ENCODE measurements at places on chromosomes 1 and 21.

DNA sequence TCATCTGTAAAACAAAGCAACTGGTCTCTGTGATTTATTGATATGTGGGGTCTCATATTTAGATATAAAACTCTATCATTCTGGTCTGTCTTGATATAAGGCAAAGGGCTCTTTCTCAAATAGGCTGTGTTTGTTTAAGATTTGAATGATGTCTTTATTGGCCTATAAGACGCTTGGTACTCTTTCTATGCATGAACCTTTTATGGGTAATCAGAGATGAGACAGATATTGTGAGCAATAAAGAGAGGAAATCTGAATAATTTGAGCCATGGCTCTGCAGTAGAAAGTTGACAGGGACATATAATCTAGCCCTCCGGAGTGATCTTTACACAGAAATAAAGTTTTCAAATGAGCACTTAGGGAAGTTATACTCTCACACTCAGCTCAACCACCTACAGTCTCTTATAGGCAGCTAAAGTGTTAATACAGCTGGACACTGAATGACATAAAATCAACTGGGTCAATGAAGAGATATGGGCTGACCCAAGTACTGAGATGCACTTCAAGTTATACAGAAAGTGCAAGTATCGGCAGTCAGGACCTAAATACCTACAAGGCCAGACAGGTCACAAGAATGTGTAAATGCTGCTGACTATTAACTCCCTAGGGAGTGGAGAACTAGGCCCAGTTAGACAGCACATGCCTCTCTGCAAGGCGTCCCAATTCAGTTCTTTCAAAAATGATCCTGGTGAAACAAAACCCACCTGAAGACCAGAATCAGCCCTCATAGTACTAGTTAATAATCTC is 111.0 kb downstream of the PTPN14 start:
- DNase-seq, result no peak

GRCh38 chr1:178536844-178537371 is 24.0 kb downstream of the TEX35 start:
- DNase-seq, result no peak

- DNase-seq, result no peak
Observed at GRCh38 chr1:5911157-5911556, 81.1 kb downstream of the NPHP4 start.

GRCh38 chr1:89794406-89794805 is 26.4 kb upstream of the LRRC8D start:
- no peak for DNase-seq

- DNase-seq, result peak; percentile 80
Observed at GRCh38 chr1:11037740-11038182, 9.3 kb downstream of the MASP2 start.

DNA sequence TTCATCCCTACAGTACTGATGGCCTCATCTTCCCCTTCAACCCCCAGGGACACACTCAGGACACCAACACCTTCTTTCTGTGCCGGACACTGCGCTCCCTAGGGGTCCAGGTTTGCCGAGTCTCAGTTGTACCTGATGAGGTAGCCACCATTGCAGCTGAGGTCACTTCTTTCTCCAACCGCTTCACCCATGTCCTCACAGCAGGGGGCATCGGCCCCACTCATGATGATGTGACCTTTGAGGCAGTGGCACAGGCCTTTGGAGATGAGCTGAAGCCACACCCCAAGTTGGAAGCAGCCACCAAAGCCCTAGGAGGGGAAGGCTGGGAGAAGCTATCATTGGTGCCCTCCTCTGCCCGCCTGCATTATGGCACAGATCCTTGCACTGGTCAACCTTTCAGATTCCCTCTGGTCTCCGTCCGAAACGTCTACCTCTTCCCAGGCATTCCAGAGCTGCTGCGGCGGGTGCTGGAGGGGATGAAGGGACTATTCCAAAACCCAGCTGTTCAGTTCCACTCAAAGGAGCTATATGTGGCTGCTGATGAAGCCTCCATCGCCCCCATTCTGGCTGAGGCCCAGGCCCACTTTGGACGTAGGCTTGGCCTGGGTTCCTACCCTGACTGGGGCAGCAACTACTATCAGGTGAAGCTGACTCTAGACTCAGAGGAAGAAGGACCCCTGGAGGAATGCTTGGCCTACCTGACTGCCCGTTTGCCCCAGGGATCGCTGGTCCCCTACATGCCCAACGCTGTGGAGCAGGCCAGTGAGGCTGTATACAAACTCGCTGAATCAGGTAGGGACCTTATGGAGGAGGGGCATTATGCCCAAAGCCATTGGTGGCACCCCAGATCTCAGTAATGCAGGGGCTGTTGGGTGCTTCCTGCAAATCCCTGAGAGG is 5.1 kb upstream of the LENEP start:
- no peak for DNase-seq

- no peak for DNase-seq
Observed at GRCh38 chr21:45575993-45576837, 34.0 kb upstream of the SLC19A1 start.

- DNase-seq, result no peak
Observed at GRCh38 chr1:53114581-53115400, 27.6 kb downstream of the SLC1A7 start.

DNA sequence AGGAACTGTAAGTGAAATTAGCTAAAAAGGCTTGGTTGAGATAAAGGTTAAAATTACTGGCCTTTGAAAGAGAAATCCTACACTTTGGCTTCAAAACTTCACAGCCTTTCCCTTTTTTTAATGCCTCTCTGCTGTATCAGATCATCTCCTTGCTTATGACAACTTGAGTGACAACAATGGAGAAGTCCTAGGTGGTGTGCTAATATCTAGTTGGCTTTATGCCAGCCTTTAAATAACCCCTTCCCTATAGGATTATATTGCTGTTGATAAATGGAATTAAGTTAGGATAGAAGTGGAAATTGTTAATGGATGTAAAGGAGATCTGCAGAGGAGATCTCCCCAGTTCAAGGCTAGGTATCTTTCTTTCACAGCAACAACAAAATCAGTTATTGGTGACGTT is 130.2 kb upstream of the ATP1B1 start:
- DNase-seq, result no peak

- DNase-seq, result no peak
Observed at GRCh38 chr1:23481026-23481597, 2.9 kb downstream of the ASAP3 start.

DNA sequence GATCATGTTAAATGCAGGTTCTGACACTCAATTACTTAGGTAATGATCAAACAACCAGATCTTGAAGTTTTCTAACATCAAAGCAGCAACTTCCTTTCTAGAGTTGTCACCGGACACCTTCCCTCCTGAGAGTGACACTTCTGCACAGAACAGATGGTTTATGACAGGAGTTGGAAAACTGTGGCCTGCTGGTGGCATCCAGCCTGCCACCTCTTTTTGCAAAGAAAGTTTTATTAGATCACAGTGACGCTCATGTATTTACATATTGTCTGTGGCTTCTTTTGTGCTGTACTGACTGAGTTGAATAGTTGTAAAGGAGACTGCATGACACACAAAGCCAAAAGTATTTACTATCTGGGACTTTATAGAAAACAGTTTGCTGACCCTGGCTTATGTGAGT is 28.3 kb downstream of the DDR2 start:
- DNase-seq, result no peak

DNA sequence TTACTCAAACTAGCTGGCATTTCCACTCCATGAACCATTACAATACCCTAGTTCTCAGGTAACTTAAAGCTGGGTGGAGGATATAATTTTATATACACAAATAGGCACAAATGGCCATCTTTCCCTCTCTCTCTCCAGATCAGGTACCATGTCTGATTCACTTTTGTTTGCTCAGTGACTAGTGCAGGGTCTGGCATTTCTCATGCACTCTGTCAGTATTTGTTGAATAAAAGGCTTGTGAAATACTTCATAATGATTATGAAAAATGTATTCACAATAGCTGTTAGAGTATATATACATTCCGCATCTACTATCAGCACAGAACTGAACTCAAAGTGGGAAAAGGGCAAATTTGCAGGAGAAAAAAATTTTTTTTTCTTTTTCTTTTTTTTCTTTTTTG is 510.2 kb upstream of the USP24 start:
- no peak for DNase-seq

GRCh38 chr1:31694069-31694963 is 9.5 kb downstream of the COL16A1 start:
- no peak for DNase-seq

DNA sequence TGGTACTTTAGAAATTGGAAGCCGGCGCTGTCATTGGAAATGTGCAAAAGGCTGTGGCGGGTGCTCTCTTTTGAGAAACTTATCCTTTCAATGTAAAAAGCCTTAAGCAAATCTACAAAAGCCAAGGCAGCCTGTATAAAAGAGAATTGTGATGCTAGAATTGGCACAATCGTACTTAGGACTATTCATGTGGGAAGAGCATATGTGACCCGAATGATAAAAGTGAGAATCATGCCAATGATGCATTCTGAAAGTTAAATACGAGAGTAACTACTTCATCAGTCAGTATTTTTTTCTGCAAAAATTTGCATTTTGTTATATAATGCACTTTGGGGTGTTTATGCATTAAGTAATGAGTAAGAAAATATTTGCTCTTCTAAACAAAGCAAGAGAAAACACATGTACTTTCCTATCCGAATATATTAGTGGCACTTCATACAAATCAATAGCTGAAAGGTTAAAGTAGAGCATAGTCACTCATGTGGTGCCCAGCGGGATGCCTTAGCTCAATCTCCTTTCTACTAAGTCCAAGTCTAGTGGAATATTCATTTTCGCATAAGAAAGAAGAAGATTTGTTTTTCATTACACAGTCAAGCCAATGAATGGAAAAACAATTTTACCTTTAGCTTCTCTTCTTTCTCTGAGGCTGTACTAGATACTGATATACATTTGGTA is 1256.6 kb upstream of the B3GALT2 start:
- no peak for DNase-seq

DNA sequence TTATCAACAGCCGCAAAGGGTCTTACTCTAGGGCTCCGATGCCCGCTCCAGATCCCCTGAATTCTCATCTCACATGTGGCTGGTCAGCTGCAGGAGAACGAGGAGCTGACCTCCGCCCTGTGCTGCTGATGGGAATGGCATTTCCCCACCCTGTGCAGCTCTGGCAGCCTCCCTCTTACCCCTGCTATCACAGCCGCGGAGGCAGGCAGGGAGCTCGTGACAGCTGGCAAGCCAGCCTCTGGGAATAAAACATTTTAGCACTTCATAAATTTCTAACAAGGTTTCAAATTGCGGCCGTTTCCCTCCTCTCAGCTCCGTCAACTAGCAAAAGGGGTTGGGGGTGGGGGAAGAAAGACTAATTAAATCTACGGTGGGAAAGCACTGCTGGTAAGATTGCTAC is 81.1 kb downstream of the DSCAM start:
- DNase-seq, result peak; percentile 48

DNA sequence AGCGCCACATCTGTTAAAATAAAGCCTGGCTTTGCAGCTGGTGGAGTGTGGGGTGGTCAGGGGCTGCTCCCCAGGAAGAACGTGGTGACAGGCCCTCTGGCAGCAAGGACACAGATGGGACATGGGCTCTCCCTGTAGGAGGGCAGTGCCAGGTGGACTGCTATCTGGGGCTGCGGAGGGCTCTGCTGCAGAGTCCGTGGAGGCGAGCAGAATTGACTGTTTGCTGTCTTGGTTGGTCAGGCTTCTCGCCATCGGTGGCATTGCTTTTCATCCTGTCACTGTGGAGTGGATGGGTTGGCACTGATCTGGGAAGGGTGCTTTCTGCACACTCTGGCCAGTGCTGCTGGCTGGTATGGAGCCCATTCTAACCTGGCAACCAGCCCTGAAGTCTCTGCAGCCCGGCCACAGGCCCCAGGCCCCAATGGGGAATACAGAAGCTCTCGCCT is 103.0 kb downstream of the LAMC2 start:
- DNase-seq, result no peak

DNA sequence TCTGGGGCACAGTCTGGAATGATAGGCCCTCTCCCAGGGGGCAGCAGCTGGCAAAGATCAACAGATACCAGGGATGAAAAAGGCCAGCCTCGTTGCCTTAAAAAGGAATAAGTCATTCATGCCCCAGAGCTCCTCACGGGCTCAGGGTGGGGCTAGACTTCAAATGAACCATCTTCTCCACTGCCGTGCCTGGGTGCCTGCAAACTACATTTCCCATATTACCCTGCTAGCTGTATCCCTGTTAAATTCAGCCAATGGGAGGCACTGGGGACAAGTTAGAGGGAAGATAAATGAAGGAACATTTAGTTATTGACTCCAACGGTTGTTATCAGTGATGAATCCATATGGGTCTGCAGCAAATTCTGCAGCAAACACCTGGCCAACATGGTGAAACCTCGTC is 101.2 kb upstream of the CYYR1 start:
- DNase-seq, result no peak

DNA sequence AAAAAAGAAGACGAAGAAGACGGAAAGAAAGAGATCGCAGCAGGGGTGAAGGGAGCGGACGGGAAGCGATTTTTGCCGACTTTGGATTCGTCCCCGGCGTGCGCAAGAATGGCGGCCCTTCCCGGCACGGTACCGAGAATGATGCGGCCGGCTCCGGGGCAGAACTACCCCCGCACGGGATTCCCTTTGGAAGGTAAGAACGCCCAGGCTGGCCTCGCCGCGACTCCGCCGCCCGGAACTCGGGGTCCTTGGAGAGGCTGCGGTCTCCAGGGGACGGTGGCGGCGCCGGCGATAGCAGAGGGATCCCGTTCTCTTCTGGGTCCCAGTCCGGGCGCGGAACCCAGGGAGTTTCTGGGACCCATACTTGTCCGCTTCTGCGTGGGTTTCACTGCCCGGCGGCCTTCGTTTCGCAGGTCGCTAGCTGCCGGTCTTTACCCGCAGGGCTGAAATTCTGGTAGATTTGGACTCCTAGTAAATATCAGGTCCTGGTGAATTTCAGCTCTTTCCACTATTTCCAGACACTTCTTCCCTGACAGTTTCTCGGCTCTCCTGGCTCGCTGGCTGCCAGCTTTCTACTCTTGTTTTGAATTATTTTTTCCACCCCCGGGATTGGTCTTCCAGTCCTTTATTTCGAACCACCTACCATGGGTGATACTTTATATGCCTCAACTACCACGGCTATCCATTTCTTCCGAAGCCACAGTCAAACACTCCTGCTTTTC is 1.0 kb downstream of the PAX7 start:
- DNase-seq, result no peak

All from NCI-H2107 (cell line).